ENCODE measurements at places on chromosomes 13 and 19.

DNA sequence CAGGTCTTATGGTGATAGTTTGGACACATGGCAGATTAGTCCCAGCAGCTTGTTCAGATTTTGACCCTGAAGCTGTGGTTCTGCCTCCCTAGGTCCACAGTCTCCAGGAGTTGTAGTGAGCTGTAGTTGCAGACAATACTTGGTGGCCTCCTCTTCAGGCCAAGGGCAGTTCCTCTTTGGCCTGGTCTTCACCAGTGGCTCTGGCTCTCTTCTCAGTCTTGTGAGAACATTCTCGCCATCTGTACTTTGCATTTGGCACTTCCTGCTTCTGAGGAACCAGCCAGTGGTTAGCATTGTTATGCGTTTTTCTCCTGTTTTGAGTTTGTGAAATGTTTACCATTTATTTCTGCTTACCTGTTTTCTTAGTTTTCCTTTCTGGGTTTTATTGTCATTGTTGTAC, 40.7 kb downstream of the PCCA start:
- DNase-seq, result peak; percentile 2

GRCh38 chr13:71399631-71400215, 467.3 kb downstream of the DACH1 start:
- no peak for DNase-seq

- peak; percentile 85 for DNase-seq
Observed at GRCh38 chr19:6739390-6739882, at the start of gene TRIP10. TSS of gene TRIP10 (plus strand) at chr19:6739680. CDS start at chr19:6739762, 82 bp downstream.

GRCh38 chr19:18062028-18062427, 24.7 kb downstream of the IL12RB1 start:
- no peak for DNase-seq

DNA sequence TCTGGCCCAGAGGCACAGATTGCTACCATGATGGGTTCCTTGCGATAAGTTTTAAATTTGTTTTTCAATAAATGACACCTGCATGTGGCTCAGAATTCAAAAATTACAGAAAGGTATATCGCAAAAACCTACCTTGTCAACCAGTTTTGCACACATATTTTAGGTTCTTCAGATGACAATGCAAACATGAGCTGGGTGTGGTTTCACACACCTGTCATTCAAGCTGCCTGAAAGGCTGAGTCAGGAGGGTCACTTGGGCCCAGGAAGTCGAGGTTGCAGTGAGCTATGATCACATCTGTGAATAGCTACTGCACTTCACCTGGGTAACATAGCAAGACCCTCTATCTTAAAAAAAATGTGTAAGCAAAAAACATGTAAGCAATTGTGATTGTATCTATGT, 56.1 kb downstream of the DNM2 start:
- no peak for DNase-seq

GRCh38 chr19:5586300-5587070, 18.7 kb upstream of the TINCR start:
- DNase-seq, result no peak

GRCh38 chr19:53422551-53422950, 9.2 kb upstream of the ZNF761 start:
- no peak for DNase-seq

- DNase-seq, result no peak
Observed at GRCh38 chr19:40756502-40757110, 5.6 kb downstream of the SNRPA start.

DNA sequence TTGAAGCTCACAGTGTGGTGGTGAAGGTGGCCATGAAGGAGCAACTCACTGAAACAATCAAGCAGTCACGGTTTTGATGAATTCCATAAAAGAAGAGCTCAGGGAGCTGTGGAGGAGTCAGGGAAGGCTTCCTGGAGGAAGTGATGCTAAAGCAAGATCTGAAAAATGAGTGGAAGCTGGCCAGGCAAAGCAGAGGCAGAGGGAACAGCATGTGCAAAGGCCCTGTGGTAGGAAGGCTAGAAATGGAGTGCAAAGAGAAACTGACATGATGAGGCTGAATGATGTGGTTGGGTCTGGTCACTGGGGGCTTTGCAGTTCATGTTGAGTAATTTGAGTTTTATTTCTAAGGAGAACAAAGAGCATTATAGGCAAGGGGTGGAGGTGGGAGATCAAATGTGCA, 6.9 kb downstream of the ADGRE1 start:
- no peak for DNase-seq

DNA sequence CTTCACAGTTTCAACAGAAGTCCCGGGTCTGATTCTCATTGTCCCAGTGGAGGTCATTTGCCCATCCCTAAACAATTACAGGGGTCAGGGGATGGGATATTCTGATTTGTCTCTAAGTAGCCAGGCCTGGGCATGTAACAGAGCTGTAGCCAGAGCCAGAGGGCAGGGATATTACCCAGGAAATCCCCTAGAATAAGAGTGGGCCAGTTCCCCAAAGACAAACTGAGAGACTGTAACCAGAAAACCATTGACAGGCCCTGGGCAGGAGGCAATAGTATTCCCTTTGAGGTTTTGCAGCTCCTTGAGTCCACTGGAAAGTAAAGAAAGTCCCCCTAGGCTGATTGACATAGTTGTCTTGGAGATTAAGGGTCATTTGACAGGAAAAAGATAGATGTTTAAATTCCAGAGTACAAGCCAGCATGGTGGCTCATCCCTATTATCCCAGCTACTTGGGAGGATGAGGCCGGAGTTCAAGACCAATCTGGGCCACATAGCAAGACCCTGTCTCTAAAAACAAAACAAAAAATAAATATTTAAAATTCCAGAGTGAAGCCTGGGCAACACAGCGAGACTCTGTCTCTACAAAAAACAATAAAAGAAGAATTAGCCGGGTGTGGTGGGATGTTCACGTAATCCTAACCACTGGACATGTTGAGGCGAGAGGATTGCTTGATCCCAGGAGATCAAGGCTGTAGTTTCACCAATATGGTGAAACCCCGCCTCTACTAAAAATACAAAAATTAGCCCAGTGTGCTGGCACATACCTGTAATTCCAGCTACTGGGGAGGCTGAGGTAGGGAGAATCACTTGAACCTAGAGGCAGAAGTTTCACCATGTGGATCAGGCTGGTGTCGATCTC, 1.9 kb upstream of the SDHAF1 start:
- DNase-seq, result no peak

DNA sequence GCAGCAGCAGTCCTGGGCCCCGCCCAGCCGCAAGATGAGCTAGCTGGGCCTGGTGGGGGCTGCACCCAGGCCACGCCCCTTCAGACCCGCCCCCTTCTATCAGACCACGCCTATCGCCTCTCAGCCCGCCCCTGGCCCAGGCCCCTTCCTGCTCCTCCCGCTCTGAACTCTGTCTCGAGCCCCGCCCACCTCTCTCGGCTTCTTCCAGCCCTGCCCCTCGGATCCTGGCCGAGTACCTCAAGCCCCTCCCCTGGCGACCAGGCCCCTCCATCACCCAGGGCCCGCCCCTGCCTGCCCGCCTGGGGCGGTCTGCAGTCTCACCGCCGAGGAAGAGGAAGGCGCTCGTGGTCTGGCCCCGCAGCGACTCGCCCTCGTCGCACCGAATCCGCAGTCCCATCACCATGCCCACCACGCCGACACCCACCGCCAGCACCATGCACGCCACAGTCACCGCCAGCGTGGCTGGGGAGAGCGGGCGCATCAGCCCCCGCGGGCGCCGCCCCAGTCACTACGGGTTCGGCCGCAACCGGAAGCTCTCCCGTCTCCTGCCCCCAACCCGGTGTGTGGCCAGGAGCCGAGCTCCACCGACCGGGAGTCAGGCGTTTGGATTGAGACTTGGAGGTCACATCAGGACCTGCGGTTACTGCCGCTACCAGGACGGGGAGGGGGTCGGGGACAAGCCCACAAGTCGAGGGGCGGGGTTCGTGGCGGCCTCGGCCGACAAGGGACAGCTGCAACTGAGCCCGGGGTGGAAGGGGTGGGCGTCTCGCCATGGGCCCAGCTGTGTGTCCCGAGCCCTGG, 1.0 kb downstream of the CLDND2 start:
- peak; percentile 97 for DNase-seq

DNA sequence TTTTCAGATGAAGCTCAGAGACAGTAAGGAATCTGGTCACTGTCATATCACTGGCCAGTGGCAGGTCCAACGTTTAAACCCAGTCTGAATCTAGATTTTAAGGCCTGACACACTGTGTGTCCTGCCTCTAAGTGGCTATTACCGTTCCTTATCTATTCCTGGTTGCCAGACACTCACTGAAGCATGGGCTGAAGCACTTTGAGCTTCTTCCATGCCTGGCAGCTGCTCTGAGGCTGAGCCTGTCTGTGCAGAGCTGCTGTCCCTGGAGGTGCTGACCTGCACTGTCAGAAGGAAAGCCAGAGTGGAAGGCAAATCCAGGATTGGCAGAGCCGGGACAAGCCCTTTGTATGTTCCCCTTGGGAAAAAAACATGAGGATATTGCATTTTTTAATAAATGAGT, 109.2 kb upstream of the SLC7A1 start:
- no peak for DNase-seq

DNA sequence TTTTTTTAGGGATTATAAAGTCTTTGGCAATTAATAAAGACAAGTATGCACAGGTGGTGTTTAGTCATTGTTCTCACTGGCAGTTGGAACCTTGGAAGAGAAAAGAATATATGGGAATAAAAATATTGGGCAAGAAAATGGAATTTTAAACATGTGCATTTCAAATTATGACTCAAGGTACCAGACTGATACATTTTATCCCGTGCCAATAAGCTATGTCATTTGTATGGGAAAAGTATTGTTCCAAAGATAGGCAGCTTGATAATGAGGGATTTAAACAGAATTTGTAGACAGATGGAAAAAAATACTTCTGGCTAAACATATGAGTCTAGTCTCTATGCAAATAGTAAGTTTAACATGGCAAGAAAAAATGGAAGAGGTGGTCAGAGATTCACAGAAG, 169.5 kb upstream of the UFM1 start:
- no peak for DNase-seq

DNA sequence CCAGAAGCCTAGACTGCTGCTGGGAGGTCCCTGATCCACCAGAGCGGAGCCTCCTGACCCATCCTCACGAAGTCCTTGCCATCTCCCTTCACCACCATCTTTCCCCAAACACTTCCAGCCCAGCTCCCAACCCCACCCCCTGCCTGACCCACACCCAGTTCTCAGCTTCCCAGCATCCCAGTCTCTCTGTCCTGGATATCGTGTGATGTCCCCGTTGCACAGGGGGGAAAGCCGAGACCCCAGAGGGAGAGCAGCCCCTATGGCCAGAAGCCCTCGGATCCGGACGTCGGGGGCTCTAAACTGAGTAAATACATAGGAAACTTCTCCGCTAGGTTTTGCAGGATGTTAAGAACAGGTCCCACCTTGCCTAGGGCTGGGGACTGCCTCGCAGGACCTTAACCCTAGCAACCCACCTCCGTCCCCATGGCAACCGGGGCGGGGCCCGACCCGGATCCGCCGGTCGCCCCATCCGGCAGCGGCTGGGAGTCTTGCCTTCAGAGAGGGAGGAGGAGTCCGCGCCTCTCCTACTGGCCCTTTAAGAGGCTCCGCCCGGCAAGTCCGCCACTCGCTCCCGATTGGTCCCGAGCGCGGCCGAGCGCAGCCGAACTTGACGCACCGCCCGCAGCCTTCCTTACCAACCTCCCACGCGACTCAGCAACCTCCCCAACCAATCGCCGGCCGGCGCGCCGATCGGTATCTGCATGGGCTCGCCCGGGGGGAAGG, 451 bp upstream of the HMG20B start:
- peak; percentile 99 for DNase-seq

GRCh38 chr13:73440296-73440895, 381.6 kb downstream of the KLF5 start:
- no peak for DNase-seq

- no peak for DNase-seq
Observed at GRCh38 chr13:20015763-20016162, 57.2 kb downstream of the ZMYM2 start.

DNA sequence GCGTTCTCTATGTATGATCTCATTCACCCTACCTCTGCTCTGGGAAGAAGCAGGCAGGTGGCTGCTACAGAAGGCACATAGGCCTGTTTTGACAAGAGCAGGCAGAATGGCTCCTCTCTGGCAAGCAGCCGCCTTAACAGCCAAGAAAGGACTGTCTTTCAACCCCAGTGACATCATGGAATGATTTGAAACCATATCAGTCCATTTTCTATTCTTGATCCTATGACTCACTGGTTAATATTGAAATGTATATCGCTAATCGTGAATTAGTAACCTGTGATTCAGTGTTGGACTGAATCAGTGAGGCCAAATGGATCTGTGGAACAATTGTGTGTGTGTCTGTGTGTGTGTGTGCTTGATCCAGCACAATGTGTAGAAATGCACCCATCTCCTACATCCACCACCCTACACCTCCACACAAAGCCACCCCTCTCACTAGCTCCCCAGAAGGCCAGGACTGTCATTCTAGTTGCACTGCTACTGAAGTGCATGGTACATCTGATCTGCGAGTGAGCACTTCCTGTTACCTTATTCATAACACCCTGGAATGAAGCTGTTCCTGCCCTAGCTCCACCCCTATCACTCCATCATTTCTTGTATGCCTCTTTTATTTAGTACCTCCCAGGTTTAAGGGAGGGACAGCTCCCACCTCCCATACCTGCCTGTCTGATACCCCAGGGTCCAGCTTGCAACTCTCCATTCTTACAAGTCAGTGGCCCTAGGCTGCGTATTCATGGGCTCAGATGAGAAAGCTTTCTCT, 460.0 kb downstream of the FOXO1 start:
- peak; percentile 71 for DNase-seq

GRCh38 chr19:6588508-6589345, 2.2 kb downstream of the CD70 start:
- DNase-seq, result no peak

- DNase-seq, result peak; percentile 10
Observed at GRCh38 chr19:30406220-30407067, 34.3 kb downstream of the ZNF536 start.

GRCh38 chr13:38044067-38044466, 174.5 kb upstream of the TRPC4 start:
- DNase-seq, result no peak

DNA sequence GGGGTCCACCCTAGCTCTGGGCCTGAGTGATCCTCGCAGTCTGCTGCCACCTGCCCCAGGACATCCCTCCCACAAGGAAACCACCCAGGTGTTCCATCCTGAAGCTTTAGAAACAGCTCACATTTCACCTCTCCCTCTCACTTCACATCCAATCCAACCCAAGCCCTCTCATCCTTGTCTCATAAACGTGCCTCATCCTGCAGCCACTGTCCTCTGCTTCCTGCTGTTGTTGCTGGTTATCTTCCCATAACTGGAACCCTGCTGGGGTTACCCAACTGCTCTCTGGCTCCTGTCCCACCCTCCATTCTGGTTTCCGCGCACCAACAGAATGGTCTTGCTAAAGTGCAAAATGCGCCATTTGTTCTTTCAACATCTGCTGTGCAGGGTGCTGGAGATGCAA, 59.7 kb upstream of the MTIF3 start:
- no peak for DNase-seq

GRCh38 chr13:72696579-72696978, 30.9 kb downstream of the MZT1 start:
- DNase-seq, result peak; percentile 30
